CD4-positive, alpha-beta T cell treated with Interleukin-17A for 1 hour (primary cell): ENCODE measurements at places on chromosomes 12 and 14.

DNA sequence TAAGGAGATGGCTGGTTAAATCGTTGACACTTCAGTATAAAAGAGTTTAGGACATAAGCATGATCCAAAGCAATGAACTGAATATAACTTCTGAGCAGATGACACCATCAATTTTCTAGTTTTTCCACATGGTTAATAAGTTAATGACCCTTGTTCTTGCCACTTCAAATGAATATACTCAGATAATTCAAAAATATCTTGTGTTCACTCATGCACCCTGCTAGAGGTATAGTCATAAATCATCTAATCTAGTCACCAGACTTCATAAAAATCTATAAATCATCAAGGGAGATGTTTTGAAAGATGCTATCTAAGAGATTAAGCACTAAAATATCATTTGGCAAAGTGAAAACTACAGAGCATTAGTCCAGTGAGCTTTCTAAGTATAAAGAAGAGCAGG lies 131.9 kb downstream of the MDGA2 start:
- DNase-seq: no peak

DNA sequence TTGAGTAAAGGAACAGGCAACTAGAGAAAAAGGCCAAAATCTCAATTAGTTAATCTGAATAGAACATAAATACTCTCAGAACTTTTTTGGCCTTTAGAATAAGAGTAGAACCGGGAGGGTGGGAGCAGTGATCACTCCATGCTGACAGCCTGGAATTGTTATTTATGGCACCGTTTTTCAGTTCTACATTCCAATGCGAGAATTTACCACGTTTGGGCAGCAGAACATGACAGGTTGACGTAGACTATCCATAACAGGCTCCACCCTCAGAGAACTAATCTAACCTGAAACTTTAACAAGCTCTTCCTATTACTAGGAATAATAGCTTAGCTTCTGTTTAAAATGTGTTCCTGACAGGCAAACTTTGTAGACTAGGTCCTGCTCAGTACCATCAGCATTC lies 379.1 kb downstream of the SEC23A start:
- no peak for DNase-seq

- no peak for DNase-seq
These were observed 26.3 kb downstream of the TESC start for GRCh38 chr12:117072736-117073490.

- no peak for DNase-seq
These were observed 1458.7 kb downstream of the AACS start for GRCh38 chr12:126523891-126524290.

DNA sequence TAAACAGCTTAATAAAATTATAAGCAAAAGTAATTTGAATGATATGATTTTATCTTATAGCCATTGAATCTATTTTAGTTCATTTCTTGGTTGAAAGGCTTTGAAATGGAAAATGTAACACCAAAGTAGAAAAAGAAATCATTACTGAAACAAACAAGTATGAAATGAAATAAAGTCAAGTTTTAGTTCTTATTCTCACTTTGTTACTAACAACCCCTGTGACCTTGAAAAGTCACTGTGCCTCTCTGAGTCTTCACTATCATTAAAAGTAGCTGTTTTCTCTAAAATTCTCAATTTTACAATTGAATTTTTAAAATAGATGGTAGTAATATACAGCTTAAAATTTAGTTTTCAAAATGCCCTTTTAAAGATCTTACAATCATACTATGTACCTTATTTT lies 32.4 kb upstream of the SLC17A8 start:
- DNase-seq: no peak

DNA sequence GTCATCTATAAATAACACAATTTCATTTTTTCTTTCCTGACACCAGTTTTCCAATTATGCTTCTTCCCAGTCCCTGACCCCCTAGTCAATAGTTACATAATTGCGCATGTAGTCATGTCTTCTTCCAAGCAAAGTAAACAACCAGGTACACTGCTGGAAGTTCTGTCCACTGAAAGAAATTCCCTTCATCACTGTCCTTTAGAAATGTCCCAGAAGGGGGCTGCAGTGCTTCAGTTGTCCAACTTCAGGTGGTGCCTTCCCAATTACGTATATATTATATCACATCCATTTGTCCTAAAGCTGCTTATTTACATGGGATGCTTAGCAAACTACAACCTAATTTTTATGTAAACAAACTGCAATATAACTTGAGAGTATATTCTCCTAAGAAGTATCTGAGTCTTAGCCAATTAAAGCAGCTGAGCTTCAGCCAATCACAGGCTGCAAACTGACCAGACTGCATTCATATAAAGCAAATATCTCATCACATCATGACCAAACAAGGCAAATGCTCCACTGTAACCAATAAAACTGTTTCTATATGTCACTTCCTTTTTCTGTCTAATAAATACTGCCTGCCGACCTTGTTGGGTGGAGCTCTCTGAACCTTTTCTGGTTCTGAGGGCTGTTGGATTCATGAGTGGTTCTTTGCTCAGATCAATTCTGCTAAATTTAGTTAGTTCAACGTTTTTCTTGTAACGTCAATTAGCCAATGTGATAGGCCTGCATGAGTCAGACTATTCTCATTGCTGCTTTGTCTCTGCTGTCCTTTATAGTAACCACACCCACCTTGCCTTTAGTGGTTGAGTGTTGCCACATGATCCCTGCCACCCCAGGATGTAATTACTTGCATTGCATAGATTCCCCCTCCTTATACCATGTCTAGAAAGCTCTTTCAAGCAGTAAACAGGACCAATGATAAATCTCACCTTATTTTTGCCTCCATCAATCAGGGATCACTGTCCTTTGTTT lies 239.3 kb downstream of the ALG10B start:
- no peak for DNase-seq

GRCh38 chr14:36207500-36207899 lies 31.0 kb upstream of the PTCSC3 start:
- no peak for DNase-seq

DNA sequence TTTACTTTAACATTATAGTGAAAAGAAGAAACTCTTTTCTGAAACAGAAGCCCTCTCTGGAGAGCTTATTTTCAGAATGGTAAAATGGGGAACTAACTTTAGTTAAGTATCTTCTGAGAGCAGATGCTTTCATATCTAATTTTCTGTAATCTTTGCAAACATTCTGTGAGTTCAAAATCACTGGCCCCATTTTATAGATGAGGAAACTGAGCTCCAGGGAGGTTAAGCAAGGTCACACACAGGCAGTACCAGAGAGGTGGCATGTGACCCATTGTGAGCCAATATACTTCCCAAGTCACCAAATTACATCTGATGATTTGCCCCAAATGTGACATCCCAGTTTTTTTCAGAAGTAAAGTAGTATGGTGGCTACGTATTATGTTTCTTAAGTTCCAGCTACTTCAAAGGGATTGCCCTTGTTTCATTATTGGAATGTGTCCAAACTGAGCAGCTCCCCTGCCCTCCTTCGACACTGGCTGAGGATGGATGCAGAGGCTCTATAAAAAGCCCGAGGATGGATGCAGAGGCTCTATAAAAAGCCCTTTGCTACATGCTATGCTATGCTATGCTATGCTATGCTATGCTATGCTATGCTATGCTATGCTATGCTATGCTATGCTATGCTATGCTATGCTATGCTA lies 36.2 kb upstream of the NUDT4 start:
- DNase-seq: no peak

GRCh38 chr12:13849456-13849855 lies 131.9 kb downstream of the GRIN2B start:
- no peak for DNase-seq

DNA sequence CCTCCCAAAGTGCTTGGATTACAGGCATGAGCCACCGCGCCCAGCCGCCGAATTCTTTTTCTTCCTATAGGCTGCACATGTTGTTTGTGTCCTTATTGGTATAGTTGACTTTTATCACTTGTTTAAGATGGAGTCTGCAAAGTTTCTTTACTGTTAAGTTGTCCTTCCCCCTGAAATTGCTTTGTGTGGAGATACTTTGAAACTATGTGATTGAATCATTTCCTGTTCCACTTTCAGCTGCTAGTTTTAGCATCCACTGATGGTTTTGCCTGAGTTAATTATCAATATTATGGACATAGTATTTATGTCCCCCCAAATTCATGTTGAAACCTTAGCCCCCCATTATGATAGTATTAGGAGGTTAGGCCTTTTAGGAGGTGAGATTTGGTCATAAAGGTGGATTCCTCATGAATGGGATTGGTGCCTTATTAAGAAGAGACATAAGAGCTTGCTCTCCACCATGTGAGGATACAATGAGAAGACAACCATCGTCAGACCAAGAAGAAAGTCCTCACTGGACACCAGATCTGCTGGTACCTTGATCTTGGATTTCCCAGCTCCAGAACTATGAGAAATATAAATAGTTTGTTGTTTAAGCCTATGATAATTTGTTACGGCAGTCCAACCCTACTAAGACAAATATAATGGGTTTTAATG lies 34.9 kb downstream of the PPHLN1 start:
- no peak for DNase-seq

DNA sequence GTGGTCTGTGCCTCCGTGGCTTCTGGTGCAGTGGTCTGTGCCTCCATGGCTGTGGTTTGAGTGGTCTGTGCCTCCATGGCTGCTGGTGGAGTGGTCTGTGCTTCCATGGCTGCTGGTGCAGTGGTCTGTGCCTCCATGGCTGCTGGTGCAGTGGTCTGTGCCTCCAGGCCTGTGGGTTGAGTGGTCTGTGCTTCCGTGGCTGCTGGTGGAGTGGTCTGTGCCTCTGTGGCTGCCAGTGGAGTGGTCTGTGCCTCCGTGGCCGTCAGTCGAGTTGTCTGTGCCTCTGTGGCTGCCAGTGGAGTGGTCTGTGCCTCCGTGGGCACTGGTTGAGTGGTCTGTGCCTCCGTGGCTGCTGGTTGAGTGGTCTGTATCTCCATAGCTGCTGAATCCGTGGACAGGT lies 10.1 kb downstream of the SELPLG start:
- no peak for DNase-seq

DNA sequence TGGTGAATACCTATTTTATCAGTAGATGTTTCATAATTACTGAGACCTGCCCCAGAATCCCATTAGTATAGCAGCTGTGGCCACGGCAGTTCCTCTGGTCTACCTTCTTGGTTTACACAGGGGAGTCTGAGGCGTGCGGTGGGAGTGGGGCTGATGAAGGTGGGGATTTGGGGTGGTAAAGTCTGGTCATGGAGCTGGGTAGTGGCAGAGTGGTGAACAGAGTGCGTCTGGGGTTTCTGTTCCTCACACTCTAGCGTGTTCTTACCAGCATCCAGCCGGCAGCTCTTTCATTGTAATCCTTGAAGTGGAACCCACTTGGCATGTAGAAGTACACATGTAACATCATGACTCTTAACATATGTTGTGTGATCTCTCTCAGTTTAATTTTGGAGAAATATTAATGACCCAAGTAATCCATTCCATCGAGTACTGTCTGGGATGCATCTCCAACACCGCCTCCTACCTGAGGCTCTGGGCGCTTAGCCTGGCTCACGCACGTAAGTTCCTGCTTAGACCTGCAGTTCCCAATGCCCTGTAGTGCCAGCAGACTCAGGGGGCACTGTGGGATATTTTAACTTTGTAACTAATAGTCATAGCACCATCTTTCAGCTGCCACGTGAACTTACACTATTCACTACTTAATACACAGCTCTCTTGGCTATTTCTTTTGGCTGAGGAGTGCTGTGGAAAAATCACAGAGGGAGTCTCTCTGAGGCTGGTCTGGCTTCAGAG lies 7.9 kb upstream of the DNAH10 start:
- DNase-seq: no peak

- no peak for DNase-seq
These were observed 234.8 kb downstream of the TTC6 start for GRCh38 chr14:37830271-37830670.
